ENCODE measurements at places on chromosomes 3 and 15. TPM values are rescaled to one million over a fixed set of nuclear protein-coding genes. Genes with fewer than 3 reads are reported as not detected.

GAP43 gene
- total RNA-seq, result not detected

RNU5B-1 gene
- not detected for total RNA-seq

GRCh38 chr3:24828551-24828950 lies 333.9 kb upstream of the THRB start:
- DNase-seq, result no peak

- no peak for DNase-seq
Measured at GRCh38 chr3:74107451-74107850, 482.7 kb upstream of the PDZRN3 start.

DNA sequence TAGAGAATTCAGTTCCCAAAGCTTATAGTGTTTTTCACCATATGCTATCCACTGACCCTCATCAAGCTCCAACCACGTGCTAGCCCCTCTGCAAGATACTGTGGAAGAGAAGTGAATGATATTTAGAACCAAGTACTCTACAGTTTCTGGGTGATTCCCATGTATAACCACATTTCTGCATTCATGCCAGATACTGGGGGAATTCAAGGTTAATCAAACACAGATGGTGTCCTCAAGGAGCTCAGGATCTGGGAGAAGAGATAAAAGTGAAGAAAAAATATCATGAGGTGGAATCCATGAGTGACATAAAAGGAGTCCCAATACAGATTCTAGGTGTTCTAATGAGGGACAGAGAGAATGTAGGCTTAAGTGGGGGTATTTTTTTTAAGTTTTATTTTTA lies 195.8 kb downstream of the FHIT start:
- no peak for DNase-seq

DNA sequence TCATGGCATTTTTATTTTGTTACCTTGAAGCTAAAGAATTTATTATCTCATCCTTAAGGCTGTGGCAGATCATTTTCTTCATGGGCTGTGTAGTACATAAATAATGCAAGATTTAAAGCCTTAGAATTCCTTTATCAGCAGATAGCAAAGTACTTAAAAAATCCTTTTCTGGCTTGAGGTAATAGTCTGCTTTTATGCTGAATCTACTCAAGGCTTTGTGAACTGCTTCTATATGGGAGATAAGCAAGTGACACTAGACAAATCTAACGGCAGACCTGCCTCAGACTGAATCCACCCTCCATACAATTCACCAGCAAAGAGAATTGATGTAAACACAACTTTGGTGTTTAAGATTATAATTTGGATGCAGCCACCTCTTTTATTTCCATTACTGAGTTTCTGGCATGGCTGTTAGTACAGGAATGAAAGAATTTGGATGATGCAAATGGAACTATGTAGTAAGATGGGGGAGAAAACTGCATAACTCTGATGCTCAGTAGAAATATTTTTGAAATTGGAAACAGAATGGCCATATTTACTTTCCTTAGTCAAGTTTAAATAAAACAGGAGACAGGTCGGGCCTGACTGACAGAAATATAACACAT lies 1121.5 kb downstream of the NAALADL2 start:
- no peak for DNase-seq

DNA sequence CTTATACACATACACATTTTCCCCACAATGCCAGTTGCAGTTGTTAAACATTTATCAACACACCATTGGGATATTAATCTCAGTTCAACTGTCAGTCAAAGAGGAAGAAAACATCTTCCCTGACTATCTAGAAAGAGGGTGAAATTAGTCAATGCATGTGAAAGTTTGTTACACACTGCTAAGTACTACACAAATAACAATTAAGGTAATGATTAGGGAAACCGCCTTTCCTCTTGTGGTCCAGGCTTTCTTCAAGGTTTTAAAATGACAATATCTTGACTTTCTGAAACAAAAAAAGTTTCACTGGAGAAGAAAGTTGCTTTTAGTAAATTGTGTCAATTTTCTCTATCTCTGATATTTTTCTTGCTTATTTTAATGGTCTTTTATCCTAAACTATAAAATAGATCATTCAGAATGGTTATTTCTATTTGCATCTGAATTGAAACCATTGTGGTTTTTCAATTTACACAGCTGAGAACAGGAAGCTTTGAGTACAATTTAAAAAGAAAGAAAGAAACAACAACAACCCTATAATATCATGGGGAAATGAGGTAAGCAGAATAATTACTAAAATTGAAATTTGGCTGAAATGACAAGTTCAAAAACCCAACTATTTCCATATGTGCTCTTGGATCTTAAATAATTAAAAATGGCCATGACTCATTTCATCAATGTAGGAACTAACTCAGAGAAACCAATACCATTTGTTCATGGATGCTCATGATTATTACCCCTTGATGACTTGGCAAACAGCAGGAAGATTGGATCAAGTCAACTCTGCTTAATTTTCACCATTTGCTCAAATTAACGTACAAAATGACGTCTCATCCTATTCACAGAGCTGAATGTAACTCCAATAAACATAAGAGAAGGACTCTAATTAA lies 31.7 kb downstream of the GPR149 start:
- no peak for DNase-seq

GRCh38 chr3:195001961-195002861 lies 268.7 kb downstream of the XXYLT1 start:
- DNase-seq, result no peak

- no peak for DNase-seq
Measured at GRCh38 chr15:52417521-52417920, 111.2 kb downstream of the MYO5A start.

- no peak for DNase-seq
Measured at GRCh38 chr3:24229468-24230221, 265.0 kb downstream of the THRB start.

DNA sequence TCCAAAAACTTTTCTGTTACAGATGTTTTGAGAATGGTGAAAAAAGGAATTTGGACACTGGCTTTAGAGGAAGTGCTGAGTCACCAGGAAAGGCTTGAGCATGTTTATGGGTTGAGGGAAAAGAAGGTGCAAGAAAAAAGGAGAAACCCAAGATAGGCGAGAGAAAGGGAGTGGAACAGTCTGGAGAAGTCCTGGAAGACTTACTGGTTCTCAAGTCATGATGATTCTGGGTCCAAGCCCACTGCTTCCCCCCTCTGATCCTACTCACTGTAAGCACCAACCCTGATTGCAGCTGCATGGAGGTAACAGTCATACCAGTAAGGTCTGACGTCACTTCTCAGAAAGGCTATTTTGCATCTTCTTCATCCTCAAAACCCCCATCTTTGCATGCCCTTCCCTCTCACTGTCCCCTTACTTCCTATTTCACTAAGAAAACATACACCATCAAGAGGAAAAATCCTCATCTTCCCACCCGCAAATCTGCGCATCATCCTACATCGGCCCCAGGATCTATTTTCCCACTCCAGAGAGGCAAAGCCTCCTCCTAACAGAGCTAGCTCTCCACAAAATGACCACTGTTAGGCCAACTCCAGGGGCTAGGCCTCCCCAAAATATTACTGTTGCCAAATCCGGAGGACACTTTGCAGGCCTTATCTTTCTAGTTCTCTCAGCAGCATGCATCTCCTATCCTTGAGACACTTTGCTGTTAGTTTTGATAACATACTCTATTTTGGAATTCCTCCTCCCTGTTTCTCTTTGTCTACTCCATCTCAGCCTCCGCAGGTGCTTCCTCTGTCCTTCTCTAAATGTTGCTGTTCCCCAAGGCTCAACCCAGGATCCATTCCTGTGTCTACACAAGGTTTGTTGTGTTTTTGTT lies 3.2 kb upstream of the ATP13A3 start:
- no peak for DNase-seq

DNA sequence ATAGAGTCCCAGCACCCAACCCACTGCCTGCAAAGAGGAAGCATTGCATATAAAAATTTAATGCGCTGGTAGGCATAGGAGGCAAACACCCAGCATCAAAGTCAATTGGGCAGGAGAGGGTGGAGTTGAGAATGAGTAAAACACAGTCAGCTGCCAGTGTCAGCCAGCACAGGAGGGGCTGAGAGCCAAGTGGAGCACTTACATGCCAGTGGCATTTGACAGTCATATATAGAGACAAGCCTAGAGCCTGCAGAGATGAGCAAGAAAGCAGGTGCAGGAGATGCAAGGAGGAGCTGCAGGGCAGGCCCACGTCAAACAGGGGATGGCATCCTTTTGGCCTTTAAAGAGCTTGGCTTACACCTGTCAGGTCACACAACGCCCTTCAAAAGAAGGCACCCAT lies 27.6 kb upstream of the ZFAND6 start:
- no peak for DNase-seq

All from breast epithelium (tissue), 4 donors.